ENCODE measurements at places on chromosomes 6 and 20.
A peak's percentile ranks its signal among the peaks of the same experiment; 100 is the strongest.

DNA sequence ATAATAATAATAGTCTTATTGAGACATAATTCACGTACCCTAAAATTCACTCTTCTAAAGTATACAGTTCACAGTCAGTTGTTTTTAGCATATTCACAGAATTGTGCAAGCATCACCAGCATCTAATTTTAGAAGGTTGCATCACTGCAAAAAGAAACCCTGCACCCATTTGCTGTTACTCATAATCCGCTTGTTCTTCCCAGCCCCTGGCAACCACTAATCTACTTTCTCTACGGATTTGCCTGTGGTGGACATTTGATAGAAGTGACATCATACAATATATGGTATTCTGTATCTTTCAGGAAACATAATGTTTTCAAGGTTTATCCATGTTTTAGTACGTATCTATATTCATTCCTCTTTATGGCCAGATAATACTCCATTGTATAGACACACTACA lies 41.5 kb upstream of the FAM184A start:
- no peak for DNase-seq

DNA sequence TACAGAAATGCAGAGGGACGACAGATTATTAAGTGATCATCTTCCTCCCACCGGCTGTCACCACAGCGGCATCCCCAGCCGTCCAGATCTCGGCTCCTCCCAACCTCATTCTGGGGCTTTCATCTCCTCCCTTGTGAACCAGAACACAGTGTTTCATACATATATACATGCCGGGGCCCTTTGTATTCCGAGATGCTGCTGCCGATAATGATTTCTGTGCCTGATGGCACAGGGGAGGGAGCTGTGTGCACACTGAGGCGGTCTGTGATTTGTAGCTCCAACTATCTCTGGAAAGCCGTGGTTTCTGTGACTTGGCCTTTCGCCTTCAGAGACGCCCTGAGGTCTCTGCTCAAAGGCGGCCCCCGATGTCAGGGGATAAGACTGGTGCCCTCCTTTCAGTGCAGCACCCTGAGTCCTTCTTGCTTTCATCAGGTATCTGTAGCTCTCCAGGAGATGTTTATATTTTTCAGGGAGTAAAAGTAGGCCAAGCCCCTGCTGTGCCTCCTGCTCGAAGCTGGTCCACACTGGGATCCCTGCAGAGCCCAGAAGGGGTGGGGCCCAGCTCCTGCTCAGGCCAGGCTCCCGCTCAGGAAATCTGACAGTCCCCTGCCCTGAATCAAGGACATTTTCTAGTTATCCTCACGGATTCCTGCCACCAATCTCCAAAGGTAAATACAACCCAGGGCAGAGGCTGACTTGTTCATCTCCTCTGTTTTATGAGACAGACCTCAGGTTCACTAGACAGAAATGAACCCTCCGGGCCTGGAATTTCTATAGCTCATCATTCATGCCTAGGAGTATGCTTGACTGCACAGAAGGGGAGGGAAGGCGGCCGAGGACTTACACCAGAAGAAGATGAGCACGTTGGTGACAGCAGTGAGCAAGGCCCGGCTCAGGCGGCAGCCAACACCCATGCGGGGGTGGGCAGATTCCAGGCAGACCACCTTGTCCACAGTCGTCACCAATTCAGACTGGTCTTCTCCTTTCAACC lies 11.2 kb downstream of the LEMD2 start:
- no peak for DNase-seq

DNA sequence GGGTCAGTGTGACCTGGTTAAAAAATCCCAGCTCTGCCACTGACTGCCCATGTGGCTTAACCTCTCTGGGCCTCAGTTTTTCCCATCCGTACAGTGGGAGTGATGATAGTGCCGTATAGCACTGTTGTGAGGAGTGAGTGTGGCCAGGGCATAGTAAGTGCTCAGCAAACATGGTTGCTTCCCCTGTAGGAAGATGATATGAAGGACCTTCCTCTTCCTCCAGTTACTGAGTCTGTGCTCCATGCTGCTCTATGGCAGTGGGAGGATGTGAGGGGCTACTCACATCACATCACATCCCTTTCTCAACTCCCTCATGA lies 13.1 kb downstream of the C6orf132 start:
- DNase-seq, result no peak

DNA sequence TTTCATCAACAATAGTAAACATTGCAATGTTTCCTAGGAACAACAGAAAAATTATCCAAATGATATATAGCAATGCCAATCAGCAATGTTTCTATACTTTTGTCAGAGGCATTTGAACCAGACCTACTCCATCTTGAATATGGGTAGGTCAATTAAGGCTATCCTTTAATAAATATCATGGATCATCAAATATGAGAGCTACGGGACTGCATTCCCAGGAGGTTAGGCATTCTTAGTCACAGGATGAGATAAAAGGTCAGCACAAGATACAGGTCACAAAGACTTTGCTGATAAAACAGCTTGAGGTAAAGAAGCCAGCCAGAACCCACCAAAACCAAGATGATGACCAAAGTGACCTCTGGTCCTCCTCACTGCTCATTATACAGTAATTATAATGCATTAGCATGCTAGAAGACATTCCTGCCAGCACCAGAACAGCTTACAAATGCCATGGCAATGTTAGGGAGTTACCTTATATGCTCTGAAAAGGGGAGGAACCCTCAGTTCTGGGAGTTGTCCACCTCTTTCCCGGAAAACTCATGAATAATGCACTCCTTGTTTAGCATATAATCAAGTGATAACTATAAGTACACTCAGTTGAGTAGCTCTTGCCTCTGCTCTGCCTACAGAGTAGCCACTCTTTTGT lies 8.6 kb upstream of the SERPINB6 start:
- DNase-seq, result no peak

- no peak for DNase-seq
These were observed 23.7 kb downstream of the MLIP start for GRCh38 chr6:54134935-54135334.

DNA sequence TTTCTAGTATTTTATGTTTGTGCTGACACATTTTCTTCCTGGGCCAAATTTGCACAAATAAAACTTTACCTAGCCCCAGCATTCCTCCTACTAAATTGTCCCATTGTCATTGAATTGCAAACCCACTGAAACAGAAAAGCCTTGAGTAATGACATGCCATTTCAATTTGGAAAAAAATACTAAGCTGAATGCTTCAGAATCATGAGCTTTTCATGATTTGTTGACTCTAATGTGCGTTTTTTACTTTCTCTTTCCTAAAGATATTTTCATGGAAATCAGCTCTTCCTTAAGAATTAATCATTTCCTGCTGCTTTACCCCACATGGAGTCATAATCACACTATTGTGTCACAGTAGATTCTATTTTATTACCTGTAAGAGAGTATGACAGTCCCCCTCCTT lies 47.4 kb downstream of the TRDN start:
- no peak for DNase-seq

GRCh38 chr6:36605560-36606391 lies 11.6 kb downstream of the SRSF3 start:
- no peak for DNase-seq

- no peak for DNase-seq
These were observed 58.9 kb downstream of the ERMARD start for GRCh38 chr6:169810066-169810989.

- peak; percentile 38 for DNase-seq
These were observed 193.4 kb upstream of the PRDM1 start for GRCh38 chr6:105892577-105893262.

GRCh38 chr6:159400826-159401225 lies 231.6 kb downstream of the FNDC1 start:
- DNase-seq, result no peak

- DNase-seq, result no peak
These were observed 136.2 kb upstream of the AGPAT4 start for GRCh38 chr6:161410076-161410475.

DNA sequence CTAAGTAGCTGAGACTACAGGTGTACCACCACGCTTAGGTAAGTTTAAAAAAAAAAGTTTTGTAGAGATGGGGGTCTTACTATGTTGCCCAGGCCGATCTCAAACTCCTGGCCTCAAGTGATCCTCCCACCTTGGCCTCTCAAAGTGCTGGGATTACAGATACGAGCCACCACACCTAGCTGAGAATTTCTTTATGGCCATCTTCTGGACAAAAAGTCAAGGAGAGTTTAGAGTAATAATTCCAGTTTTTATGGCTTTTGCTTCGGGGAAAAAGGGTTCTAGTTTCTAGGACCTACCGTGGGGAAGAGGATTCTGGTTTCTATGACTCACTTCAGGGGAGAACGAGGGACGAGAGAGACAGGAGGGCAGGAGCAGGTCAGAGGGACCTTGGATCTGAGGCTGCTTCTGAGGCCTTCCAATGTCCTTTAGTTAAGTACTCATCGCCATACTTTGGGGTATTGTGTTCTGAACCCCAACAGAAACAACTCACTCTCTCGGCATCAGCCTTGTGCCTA lies 69.3 kb upstream of the IER3 start:
- DNase-seq, result no peak

DNA sequence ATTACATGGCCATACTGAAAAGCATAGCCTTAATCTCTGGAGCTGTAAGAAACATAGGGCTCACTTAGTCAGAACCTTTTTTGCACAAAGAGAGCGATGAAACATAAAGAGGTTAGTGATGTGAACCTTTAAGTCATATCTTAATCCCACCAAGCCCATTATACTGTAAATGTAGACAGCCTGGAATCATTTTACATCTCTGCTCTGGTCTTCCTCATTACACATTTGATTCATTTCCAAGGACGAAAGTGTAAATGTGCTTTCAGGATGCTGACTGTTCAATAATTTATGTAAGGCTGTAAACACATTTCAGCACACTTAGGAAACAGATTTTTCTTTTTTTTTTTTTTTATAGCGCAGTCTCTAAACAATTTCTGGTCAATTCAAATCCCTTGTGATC lies 131.3 kb upstream of the B3GAT2 start:
- no peak for DNase-seq

DNA sequence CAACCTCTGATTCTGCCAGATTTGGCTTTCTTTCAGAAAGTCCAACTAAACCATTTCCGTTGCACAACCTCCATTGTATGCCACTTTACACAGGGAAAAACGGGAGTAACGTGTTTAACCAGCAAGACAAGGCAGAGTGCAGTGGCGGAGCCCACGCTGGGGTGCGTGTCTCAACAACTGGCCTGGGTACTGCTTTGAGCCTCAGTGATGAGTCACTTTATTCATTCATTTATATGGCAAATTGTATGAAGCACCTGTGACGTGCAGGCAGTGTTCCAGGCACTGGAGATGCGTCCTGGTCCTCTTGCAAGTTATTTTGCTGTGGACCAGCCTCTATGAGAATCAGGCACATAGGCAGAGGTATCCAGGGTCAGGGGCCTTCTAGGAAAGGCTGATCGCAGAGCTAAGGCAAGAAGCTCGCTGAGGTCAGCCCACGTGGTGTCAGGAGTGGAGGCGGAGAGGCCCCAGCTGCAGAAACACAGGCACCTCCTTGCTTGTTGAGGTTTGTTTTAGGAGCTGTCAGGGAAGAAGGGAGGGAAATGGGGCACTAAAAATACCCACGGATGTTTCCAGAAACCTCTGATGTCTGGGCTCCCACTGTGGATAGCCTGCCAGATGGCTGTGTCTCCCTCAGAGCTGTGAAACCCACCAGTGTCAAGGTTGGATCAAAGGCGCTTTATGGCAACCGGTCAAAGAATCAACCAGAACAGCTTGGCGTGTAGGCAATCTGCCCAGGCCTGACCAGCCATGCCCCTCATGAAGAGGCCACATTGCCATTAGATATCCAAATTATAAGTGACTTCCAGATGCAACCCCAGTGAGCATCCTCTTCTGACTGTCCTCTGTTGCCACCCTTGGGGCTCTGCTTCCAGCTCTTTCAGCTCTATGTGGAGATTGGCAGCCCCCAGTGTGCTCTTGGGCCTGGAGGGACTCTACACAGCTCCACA lies 157.2 kb downstream of the CD83 start:
- no peak for DNase-seq

- no peak for DNase-seq
These were observed 83.8 kb downstream of the SASH1 start for GRCh38 chr6:148426317-148426977.

GRCh38 chr20:50309280-50309763 lies 118.7 kb downstream of the CEBPB start:
- no peak for DNase-seq

DNA sequence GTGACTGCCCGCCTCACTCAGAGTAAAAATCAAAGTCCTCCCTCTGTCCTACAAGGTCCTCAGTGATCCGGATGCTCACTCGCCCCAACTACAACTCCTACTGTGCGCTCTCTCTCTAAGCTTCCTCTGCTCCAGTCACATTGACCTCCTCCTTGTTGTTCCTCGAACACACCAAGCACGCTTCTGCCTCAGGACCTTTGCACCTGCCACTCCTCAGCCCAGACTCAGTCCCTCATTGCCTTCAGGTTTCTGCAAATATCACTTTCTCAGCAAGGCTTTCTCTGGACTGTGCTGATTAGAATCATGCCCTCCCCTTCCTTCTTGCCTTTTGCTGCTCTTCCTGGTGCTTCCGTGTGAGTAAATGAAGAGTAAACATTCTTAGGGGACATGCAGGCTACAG lies 41.6 kb downstream of the SULF2 start:
- no peak for DNase-seq

GRCh38 chr6:11393713-11394627 lies 143.6 kb upstream of the TMEM170B start:
- DNase-seq, result no peak

DNA sequence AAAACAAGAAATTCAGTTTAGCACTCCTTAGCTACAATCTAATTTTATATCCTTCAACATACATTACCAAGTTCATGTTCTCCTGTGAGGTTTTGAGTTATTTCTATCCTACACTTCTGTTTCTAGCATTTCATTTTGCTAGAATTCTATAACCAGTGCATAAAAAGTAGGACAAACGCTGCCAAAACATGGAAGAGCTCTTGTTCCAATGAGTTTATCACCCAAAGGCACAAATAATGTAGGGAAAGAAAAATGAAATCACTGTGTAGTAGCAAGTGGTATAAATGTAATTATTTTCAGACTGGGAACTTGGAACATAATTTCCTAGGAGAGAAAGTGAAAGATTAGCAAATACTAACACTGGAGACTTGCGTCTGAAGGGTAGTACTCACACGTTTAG lies 413.3 kb upstream of the NRSN1 start:
- DNase-seq, result no peak

- DNase-seq, result peak; percentile 28
These were observed 6.0 kb downstream of the OPN5 start for GRCh38 chr6:47787620-47788497.

DNA sequence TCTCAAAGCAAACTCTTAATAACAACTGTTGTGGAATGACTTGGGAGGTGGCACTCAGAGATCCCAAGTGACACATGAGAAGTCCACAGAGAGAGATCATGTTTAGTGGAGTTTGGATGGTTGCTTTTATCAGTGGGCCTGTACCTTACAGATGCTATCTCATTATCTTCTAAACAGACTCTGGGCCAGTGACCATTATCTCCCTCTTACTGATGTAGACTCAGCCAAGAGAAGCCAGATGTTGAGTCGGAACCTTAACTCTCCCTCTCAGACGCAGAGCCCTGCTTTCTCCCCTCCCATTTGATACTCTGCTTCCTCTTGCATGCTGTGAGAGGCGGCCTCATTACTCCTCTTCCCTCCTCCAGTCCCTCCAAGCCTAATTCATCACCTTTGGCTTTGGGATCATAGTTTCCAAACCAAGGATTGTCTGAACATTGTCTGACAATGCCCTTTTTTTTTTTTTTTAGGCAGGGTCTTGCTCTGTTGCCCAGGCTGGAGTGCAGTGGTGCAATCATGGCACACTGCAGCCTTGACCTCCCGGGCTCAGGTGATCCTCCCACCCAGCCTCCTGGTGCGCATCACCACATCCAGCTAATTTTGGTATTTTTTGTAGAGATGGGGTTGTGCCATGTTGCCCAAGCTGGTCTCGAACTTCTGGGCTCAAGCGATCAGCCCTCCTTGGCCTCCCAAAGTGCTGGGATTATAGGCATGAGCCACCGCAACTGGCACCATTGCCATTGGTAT lies 4.5 kb upstream of the DDR1 start:
- no peak for DNase-seq

- no peak for DNase-seq
These were observed 15.6 kb downstream of the STX16 start for GRCh38 chr20:58666702-58667101.
